ENCODE measurements at places on chromosomes 11 and 22.

DNA sequence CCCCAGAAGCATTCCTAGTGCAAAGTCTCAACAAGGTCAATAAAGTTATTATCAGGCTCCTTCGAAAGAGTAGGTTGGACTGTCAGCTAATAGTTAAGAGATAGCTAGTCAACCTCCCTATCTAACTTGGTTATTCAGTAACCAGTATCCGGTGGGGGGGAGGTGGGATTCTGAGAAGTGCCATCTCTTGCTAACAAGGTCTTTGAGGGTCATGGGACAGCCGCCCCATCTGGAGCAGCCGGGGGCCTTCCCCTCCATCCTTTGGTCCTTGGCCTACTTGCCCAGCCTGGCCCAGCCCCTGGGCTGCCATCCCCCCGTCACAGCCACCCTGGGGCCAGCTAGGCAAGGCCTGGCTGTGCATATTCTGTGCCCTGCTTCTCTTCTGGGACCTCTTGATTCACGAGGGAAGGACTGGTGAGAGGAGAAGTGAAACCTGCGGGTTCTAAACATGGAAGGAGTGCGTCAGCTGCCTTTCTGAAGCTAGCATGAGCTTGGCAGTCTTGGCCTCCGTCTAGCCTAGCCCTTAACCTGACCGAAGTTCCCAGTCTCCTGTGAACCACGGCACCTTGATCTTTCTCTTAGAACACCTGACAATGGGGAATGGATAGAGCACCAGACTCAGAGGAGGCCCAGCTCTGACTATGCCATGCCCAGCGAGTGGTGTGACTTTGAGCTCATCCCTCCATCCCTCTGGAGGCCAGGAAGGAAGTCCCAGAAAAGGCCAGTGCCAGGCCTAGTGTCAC, 9.3 kb downstream of the SLC37A2 start:
- no peak for DNase-seq

DNA sequence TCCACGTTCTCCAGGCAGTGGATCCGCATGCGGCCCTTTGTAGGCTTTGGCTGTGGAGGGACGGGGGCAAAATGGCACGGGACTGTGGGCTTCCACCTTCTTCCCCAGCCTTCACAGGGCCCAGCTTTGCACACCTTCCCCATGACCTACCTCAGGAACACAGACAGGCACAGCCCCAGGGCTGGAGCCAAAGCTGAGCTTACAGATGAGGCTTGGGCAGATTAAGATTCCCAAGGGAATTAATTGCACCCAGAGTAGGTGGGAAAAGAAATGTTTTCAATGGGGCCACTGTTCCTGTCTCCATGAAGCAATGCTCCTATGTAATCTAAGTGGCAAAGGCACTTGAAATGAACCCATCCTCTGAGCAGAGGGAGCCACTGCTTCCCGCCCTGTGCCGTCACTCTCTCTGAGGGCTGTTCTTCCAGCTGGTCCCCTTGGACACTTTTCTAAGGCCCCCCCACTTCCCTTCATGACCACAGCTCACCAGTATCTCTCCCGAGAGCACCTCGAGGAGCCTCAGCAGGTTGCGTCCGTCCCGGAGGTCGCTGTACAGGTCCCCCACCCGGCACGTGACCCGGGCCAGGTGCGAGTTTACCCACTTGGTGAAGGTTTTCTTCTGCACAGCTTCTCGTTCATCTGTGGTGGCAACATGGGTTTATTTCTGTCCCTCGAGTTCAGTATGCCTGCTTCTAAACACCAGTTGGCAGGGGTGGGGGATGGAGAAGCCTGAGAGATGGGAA, 13.5 kb downstream of the SPTBN2 start:
- no peak for DNase-seq

- no peak for DNase-seq
These were observed 76.4 kb upstream of the MYOD1 start for GRCh38 chr11:17642980-17643379.

DNA sequence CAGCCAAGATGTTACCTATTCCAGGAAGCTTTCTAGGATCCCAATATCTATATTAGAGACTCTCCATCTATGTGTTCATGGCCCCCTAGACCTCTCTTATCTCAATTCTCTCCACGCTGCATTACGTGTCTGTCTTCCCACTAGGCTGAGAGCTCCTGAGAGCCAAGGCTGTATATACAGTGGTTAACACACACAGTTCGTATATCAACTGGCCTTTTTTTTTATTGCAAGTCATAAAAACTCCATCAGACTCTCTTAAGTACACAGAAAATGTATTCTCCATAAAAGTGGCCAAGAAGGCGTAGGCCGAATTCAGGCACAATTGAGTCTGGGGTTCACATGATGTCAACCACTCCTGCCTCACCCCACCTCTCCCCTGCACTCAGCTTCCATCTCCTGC, 115.9 kb downstream of the TRIM29 start:
- no peak for DNase-seq

DNA sequence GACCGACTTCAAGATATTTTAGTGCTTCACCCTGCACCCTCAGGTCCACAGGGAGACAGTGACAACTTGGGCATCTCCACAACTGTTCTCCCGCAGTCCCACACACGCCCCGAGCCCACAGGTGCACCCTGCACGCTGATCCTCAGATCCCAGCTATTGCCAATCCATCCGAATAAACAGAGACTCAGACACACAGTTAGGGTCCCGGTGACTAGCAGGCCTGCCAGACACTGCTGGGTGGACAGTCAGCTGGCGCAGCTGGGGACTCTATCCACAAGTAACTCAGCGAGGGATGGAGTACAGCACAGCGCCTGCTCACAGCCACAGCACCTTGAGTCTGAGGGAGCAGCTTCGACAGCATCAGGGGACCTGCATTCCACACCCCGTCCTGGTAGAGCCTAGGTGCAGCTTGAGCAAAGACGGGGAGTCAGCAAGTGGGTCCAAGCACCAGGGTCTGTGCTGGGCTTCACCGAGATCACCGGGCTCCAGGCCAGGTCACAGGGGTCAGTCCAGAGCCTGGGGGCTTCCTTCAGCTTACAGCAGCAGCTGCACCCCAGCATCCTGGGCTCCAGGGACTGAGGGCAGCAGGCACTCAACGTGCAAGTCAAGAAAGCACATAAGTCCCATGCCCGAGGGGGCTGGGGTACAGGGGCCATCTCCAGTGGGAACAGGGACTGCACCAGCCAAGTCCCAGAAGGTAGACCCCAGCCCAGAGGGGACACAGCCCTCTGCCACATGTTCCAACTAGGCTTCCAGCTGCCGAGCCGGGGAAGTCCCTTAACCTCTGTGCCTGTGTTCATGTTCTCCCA, 7.6 kb downstream of the RPL3 start:
- DNase-seq = no peak

GRCh38 chr22:41480397-41480735, 11.4 kb downstream of the ACO2 start:
- DNase-seq = no peak

DNA sequence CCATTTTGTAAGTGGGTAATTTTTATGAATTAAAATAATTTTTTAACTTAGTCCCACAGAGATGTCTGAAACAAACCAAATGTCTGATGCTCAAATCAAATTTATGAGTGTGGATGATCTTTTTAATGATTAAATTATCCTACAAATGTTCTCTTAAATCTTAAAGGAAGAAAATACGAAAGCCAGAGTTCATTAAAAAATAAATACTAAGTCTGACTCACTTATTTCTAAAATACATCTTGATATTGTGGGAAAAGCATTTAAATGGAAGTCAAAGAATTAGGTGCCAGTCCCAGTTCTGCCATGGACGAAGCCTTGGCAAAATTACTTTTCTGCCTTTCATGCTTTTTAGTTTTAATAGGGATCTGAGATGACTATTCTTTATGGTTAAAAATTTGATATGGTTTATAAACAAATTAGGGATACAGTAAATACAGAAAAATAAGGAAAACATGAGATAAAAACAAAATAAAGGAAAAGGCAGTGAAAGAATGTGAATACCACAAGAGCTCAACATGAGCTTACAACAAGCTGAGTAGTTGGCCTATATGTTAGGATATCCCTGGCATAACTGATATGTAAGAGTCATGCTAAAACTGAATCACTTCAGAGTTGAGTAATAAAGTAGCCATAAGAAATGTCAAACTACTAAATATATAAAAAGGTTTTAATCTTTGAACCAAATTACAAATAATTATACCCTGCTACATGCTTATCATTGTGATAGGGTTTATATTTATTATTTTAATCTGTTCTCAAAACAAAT, 9.2 kb downstream of the CCDC34 start:
- DNase-seq = no peak

DNA sequence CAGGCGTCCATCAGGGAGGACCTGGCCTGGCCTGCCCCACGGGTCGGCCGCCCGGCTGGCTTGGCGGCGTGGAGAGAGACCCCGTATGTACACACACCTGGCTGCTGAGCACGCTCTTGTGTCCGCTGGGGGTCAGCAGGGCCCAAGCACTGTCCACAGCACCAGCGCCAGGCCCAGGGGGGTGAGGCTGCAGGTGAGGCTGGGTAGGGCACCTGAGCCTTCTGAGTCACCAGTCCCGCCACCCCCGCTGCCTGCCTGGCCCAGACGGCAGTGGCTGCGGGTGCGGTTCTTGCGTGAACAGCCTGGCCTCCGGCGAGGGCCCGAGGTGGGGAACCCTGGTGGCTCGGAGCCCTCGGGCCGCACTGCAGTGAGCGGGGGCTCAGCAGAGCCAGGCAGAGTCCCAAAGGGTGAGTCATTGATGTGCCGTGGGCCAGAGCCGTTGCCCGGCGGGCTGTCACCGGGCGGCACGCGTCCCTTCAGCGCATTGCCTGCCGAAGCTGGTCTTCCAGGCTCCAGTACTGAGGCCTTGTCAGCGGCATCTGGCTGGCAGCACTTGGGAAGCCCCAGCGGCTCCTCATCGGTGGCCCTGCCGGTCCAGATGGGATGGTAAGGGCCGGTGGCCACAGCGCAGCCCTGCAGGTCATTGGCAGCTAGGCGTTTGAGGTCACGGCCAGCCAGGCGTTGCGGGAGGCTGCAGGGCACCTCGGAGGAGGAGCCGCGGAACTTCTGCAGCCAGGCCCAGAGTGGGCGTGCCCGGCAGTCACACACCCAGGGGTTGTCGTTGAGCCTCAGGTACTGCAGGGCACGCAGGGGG, 26.3 kb downstream of the RTN4R start:
- no peak for DNase-seq

GRCh38 chr22:35593891-35594470, 23.1 kb downstream of the MB start:
- no peak for DNase-seq

DNA sequence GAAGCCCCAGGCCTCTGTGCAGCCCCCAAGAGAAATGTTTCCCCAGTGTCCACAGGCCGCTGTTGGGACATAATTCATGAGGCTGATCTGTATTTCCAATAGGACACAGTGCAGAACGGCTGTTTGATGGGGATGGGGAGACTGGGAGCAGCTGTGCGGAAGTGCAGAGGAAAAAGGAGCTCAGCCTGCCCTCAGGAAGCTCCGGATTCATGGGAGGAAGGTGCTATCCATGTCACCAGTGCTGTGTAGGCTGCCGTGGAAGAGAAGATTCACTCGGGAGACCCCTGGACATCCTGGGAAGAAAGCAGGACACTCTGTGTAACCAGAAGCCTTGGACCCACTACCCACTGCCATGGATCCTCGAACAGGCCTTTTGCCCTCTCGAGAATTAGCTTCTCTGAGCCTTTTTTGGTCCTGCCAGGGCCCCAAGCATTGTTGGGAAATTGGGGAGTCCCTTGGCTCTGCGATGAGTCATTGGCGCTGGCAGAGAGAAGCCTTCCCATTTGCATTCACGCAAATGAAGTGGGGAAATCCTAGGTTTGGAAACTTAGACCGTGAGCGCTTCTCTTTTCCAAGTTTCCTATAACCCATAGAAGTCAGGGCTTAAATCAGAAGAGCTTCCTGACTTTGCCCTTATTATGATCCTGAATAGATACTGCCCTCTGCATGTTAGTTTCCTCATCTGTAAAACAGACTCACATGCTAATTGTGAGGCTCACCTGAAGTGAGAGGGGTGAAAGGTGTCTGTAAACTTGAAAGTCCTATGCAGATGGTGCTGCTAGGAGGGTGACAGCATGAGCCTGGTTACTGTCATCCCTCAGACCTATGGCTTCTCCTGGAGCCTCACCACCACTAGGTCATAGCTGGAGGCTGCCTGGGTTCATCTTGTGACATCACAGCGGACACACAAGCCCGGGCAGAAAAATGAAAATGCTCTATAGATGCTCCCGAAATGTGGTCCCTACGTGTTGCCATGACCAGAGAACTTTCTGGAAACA, 229.2 kb upstream of the B3GAT1 start:
- no peak for DNase-seq

GRCh38 chr11:10118865-10119264, 175.2 kb downstream of the SBF2 start:
- no peak for DNase-seq

GRCh38 chr11:19872512-19873145, 160.0 kb downstream of the NAV2 start:
- DNase-seq = no peak

GRCh38 chr11:121265586-121265985, 27.0 kb upstream of the SC5D start:
- DNase-seq = no peak

- no peak for DNase-seq
These were observed 200.8 kb downstream of the HIPK3 start for GRCh38 chr11:33457948-33458347.

GRCh38 chr11:80122211-80122610, 681.4 kb upstream of the TENM4 start:
- no peak for DNase-seq

GRCh38 chr22:33806191-33806590, 114.1 kb downstream of the LARGE1 start:
- DNase-seq = no peak

DNA sequence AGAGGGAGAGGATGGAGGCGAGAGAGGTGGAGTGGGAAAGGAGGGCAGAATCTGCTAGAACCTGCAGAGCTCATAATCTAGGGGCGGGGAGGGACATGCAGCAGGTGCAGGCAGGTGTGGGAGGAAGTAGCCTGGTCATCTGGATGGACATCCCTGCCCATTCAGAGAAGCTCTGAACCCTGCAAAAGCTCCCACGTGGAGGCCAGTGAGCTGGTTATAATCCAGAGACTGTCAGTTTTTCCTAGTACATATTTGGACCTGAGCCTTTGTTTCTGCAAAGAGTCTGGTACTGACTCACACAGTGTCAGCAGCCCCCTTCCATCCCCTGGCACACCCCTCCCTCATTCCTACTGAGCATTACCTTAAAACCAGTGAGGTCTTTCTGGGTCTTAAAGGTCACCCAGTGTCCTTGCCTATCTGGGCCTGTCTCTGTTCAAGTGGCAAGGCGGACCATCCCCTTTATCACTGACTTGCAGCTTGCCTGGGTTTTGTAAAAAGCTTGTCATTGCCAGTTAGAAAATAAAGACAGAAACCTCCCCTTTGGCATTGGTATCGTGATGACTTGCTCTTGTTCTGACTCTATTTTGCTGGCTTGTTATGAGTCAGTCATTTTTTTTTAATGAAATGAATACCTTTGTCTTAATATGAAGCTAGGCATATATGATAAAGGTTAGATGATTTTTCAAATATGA, 26.1 kb downstream of the PTPRJ start:
- DNase-seq = peak; percentile 45

Data from stimulated activated CD4-positive, alpha-beta T cell treated with anti-CD3 and anti-CD28 coated beads, TNF-alpha, amount 100 ng/mL, for 24 hours (primary cell).